ENCODE measurements at places on chromosomes 16 and 17. TPM values are rescaled to one million over a fixed set of nuclear protein-coding genes. Genes with fewer than 3 reads are reported as not detected.

BAIAP3 gene
- 0.65 TPM for polyA plus RNA-seq

CXCL16 gene
- polyA plus RNA-seq = 5.1 TPM

FOXN1 gene
- polyA plus RNA-seq = not detected

MYO1D gene
- 5.8 TPM for polyA plus RNA-seq

PHKB gene
- polyA plus RNA-seq = 59.6 TPM

Data from forelimb muscle (tissue), 1 donor.